ENCODE measurements at places on chromosomes 11 and 22.
A peak's percentile ranks its signal among the peaks of the same experiment; 100 is the strongest.

GRCh38 chr11:43866520-43866919 is 14.1 kb upstream of the ALKBH3 start:
- H3K36me3 ChIP-seq: no peaks in the 10 kb centered on the region
- peaks cover 9% of the 10 kb centered on the region for H3K27me3 ChIP-seq
- DNase-seq: no peak
- no peak overlapping the region for H3K27ac ChIP-seq
- H3K4me1 ChIP-seq: no peaks in the 10 kb centered on the region
- H3K4me3 ChIP-seq: no peak overlapping the region

GRCh38 chr11:19838994-19839768 is 126.5 kb downstream of the NAV2 start:
- peaks cover 18% of the 10 kb centered on the region for H3K4me1 ChIP-seq
- no peak overlapping the region for H3K27ac ChIP-seq
- no peaks in the 10 kb centered on the region for H3K27me3 ChIP-seq
- H3K36me3 ChIP-seq: peaks cover 12% of the 10 kb centered on the region

- H3K4me1 ChIP-seq: peaks cover 97% of the 10 kb centered on the region
- DNase-seq: peak; percentile 83
- H3K27me3 ChIP-seq: no peaks in the 10 kb centered on the region
- peak overlapping the region; percentile 75 for H3K27ac ChIP-seq
Measured at GRCh38 chr11:8765294-8765693, 82.7 kb downstream of the RPL27A start.

DNA sequence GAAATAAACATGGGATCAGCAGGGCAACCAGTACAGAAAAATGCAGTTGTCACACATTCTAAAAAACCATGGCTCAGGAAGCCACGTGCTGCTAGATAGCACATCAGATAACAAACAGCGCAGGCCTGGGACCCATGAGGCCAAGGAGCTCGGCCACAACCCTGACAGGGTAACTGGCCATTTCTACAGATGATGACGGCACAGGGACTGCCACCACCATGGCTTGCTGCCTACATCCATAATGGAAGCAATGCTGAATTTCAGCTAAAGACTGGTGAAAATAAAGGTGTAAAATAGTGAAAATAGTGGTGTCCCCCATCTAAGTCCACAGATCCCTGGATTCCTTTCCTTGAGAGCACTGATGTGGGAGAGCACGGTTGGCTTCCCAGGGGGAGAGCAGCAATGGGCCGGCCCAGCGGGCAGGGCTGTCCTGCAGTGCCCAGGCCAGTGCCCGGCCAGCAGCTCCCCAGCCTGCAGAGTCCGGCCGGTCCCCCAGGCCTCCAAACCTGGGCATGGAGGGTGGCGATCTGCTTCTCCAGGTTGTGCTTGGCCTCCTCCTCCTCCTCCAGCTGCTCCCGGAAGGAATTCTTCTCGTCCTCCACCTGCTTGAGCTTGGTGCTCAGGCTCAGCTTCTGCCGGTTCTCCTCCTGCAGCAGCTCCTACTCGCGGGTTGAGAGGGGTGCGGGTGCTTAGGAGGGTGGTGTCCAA is 40.0 kb downstream of the APOL1 start:
- DNase-seq: no peak
- no peaks in the 10 kb centered on the region for H3K27me3 ChIP-seq
- H3K4me1 ChIP-seq: peaks cover 15% of the 10 kb centered on the region
- H3K36me3 ChIP-seq: peaks cover 85% of the 10 kb centered on the region
- H3K4me3 ChIP-seq: no peak overlapping the region
- H3K27ac ChIP-seq: no peak overlapping the region

DNA sequence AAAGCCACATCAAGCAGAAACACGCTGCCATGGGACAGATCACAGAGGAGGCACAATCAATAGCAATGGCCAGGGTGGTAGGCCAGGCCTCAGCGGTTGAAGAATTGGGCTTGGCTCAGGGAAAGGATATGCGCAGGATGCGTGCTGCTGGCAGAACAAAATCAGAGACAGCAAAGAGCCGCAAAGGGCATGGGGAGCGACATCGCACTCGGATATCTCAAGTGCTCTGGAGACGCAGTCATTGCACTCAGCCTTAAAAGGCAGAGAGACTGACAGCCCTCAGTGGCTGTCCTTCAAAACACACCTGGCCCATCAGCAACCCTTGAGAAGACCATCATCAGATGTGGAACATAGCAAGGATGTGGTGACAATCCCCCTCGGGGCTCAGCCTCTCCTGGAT is 50.5 kb downstream of the CSNK2A3 start:
- no peak overlapping the region for H3K4me3 ChIP-seq
- no peak overlapping the region for H3K27ac ChIP-seq
- DNase-seq: no peak
- no peaks in the 10 kb centered on the region for H3K4me1 ChIP-seq

GRCh38 chr11:2460540-2461252 is 15.9 kb downstream of the KCNQ1 start:
- H3K36me3 ChIP-seq: no peaks in the 10 kb centered on the region
- H3K4me3 ChIP-seq: no peak overlapping the region
- peak overlapping the region; percentile 89 for H3K27ac ChIP-seq
- no peaks in the 10 kb centered on the region for H3K27me3 ChIP-seq

- peak; percentile 24 for DNase-seq
- peaks cover 75% of the 10 kb centered on the region for H3K36me3 ChIP-seq
- no peaks in the 10 kb centered on the region for H3K27me3 ChIP-seq
- peak overlapping the region; percentile 38 for H3K27ac ChIP-seq
- no peak overlapping the region for H3K4me3 ChIP-seq
Measured at GRCh38 chr11:117189191-117189940, 9.8 kb upstream of the TAGLN start.

DNA sequence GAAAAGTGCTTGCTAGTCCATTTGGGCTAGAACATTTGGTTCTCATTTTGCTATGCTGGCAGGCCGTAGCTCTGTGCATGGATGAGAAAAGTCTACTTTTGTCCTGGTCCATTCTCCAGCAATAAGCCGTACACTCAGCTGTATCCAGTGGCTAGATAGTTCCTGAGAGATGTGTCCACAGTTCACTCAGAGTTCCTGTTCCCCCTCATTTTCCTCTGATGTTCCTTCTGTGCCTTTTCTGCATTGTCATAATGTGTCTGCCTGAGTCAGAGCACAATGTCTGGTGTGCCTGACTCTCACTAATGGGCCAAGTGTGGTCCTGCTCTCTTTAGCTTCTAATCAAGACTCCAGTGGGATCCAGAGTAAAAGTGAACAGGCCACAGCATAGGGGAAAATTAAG is 215.7 kb upstream of the CTSC start:
- H3K27ac ChIP-seq: no peak overlapping the region
- H3K36me3 ChIP-seq: no peaks in the 10 kb centered on the region
- no peak overlapping the region for H3K4me3 ChIP-seq

DNA sequence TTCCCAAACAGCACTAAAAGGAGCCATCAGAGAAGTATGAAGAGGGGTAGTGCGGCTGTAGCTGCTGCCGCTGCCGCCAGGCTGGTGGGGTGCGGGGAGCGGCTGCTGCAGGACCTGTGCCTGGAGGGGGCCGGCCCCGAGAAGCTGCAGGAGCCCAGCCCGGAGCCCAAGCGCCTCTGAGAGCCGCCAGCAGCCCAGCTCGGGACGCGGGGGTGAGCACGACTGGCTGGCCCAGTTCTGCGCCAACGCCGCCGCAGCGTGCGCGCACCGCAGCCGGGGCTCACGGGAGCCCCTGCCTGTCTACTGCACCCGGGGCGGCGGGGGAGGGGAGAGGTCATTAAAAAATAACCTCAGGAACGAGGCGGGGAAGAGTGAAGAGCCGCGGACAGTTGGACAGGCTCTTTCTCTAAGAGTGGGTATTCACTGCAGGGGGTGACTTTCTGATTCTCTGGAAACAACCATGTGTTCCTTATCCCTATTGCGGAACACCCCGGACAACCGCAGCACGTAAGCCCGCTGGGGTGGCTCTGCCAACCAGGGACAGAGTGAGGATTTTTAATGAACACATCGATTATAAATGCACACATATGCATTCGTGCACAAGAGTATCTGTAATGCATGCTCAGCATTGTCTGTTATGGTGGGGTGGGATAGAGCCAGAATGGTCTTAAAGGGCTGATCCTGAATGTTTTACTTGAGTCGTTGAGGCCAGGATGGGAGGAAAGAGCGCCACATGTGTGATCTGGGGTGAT is 453 bp downstream of the GAS2 start:
- peaks cover 25% of the 10 kb centered on the region for H3K27me3 ChIP-seq
- peak overlapping the region; percentile 50 for H3K4me3 ChIP-seq
- H3K4me1 ChIP-seq: peaks cover 18% of the 10 kb centered on the region
- DNase-seq: peak; percentile 67

GRCh38 chr11:65868076-65868667 is 4.4 kb downstream of the EFEMP2 start:
- no peaks in the 10 kb centered on the region for H3K27me3 ChIP-seq
- H3K27ac ChIP-seq: no peak overlapping the region
- H3K36me3 ChIP-seq: peaks cover 76% of the 10 kb centered on the region
- H3K4me1 ChIP-seq: peaks cover 56% of the 10 kb centered on the region

DNA sequence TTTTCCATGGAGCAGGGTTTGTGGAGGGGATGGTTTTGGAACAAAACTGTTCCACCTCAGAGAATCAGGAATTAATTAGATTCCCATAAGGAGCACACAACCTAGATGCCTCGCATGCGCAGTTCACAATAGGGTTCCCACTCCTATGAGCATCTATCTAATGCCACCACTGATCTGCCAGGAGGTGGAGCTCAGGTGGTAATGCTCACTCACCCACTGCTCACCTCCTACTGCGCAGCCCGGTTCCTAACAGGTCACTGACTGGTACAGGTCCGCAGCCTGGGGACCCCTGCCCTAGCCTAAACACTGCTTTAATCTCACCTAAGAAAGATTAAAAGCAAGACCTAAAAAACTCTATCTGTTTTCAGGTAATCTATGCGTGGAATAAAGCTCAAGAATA is 553.0 kb downstream of the JRKL start:
- no peak overlapping the region for H3K4me3 ChIP-seq
- H3K36me3 ChIP-seq: no peaks in the 10 kb centered on the region
- DNase-seq: no peak
- no peaks in the 10 kb centered on the region for H3K27me3 ChIP-seq
- H3K4me1 ChIP-seq: no peaks in the 10 kb centered on the region
- no peak overlapping the region for H3K27ac ChIP-seq

Data from stomach (tissue), 19 donors.